ENCODE measurements at places on chromosomes 7 and 10. TPM values are rescaled to one million over a fixed set of nuclear protein-coding genes. Genes with fewer than 3 reads are reported as not detected.
A peak's percentile ranks its signal among the peaks of the same experiment; 100 is the strongest.

The ABCC2 gene
- total RNA-seq: 1.3 TPM

The TMEM270 gene
- not detected for total RNA-seq

The OR6B1 gene
- total RNA-seq: not detected

The ARID5B gene
- total RNA-seq: 56.9 TPM

The GTPBP10 gene
- total RNA-seq: 37.7 TPM

The TLL2 gene
- not detected for total RNA-seq

The MNX1 gene
- total RNA-seq: not detected

The C10orf143 gene
- total RNA-seq: 2.5 TPM

The PTPRN2 gene
- total RNA-seq: 0.31 TPM

The ACTR3C gene
- total RNA-seq: 7.9 TPM

The CYTH3 gene
- 0.65 TPM for total RNA-seq

The MMP21 gene
- not detected for total RNA-seq

The FGF8 gene
- 0.35 TPM for total RNA-seq

GRCh38 chr10:3668276-3668965 is 116.6 kb downstream of the KLF6 start:
- peak; percentile 89 for DNase-seq

DNA sequence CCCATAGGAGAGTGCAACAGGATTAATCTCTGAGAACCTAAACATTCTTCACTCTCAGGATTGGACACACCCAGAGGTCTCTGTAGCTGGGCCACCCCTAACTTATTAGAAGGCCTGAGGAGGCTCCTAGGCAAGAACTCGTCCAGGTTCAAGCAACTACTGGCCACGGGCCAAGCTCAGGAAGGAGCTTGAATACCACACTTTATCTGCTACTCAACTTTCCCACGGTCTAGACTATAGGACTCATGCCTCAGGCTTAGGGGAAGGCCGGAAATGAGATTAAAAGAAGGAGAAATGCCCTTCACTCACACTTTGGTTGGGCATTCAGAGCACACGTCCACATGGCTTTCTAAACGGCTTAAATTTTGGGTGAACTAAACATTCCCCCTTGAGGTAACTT is 142.8 kb upstream of the PHYHIPL start:
- DNase-seq: no peak

- no peak for DNase-seq
These were observed 147.5 kb upstream of the TCF7L2 start for GRCh38 chr10:112802411-112803022.

- DNase-seq: no peak
These were observed 30.6 kb downstream of the IL15RA start for GRCh38 chr10:5946786-5947185.

DNA sequence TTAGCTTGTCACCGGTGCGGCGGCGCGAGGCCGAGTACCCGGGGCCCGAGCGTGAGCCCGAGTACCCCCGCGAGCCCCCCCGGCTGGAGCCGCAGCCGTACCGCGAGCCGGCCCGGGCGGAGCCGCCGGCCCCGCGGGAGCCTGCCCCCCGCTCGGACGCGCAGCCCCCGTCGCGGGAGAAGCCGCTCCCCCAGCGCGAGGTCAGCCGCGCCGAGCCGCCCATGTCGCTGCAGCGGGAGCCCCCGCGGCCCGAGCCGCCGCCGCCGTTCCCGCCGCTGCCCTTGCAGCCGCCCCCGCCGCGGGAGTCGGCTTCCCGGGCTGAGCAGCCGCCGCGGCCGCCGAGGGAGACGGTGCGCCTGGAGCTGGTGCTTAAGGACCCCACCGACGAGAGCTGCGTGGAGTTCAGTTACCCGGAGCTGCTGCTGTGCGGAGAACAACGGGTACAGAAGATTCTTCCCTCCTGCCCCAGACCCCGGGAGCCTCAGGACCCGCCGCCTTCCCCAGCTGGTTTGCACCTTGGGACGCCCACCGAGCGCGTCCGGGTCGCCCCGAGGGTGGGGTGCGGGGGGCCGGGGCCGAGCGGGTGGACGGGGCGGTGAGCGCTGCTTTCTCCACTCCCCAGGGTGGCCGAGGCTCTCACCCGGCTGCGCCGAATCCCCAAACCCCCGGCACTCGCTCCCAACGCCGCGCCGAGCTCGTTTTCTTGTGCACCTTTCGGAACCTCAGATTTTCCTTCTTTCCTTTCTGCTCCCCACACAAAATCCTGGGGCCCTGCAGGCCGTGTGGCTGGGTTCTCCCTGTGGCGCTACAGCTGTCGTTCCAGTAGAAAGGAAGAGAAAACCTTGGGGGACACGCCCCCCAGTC is 708 bp downstream of the UBN2 start:
- DNase-seq: peak; percentile 79

- DNase-seq: no peak
These were observed 68.1 kb upstream of the ITPRID1 start for GRCh38 chr7:31445686-31446355.

DNA sequence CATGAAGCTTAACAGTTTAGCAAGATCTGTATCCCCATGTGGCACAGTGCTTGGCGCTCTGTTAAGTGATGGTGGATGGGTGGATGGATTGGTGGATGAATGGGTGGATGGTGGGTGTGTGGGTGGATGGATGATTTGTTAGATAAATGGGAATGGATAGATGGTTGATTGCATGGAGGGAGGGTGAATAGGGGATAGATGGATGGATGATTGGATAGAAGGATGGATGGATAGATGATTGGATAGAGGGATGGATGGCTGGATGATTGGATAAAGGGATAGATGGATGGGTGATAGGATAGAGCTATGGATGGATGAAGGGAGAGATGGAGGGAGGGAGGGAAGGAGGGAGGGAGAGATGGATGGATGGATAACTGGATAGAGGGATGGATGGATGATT is 229.7 kb downstream of the CUX1 start:
- DNase-seq: no peak

DNA sequence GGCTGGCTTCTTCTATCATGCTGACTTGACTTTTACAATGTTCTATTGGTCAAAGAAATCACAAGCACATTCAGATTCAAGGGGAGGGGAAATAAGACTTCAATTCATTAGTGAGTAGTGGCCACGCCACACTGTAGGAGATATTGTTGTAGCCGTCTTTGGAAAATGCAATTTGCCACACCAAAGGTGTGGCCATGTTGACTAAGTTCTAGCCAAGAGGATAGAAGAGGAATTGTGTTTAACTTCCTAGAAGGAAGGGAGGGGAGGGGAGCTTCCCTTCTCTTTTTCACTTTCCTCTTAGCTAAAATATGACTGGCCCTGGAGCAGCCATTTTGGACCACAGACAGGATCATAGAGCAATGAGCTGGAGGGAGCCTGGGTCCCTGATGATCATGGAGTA is 3.4 kb upstream of the PRKAR2B start:
- no peak for DNase-seq

DNA sequence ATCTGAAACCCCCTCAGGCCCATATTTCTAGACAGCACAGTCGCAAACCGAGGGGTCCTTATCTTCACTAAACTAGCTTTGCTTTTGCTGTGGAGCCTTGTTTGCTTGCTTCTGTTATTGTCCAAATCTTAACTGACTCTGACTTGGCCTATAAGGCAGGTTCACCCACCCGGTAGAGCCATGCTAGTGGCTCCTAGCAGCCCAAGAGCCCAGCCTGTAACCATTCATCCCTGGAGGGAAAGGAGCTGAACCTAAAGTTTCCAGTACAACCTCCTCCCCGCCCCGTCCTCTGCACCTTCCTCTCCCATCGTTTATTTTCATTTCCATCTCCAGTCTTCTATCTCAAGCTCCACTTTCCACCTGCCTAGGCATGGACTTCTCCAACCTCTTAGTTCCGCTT is 345.7 kb downstream of the PTPRN2 start:
- DNase-seq: no peak

GRCh38 chr10:110502851-110503301 is 5.2 kb downstream of the DUSP5 start:
- DNase-seq: peak; percentile 84

DNA sequence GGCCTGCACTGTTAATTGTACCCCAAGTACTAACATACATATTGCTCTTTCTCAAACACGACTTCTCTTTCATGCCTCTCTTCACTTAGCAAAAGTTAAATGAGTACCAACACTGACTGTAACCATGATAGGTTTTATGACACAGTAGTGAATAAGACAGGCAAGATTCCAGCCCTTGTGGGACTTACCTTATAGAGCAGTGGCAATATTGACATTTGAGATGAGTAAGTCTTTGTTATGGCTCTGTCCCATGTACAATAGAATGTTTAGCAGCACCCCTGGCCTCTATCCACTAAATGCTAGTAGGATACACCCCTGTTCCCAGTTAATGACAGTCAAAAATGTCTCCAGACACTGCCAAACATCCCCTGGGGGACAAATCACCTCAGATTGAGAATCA is 11.9 kb upstream of the COL1A2 start:
- DNase-seq: no peak

- DNase-seq: no peak
These were observed 526.9 kb downstream of the KCNMA1 start for GRCh38 chr10:77110757-77111156.

- DNase-seq: no peak
These were observed 5.5 kb downstream of the NCOA4 start for GRCh38 chr10:46024948-46025347.

DNA sequence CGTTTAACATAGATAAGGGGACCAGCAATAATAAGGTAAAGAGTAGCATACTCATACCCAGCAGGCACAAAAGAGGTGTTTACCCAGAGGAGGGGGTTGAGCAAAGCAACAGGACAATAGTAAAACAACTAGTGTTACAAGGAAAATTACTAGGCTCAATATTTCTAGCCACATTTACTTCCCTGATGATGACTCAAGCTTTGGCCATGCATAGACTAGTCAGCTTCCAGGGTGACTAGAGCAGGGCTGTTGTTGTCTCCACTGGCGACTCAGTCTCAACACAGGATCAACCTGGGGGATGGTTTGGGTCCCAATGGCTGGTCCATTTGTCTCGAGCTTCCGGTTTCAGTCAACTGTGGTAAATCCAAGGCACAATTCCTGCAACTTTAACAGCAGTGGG is 217.7 kb upstream of the KCND2 start:
- no peak for DNase-seq

DNA sequence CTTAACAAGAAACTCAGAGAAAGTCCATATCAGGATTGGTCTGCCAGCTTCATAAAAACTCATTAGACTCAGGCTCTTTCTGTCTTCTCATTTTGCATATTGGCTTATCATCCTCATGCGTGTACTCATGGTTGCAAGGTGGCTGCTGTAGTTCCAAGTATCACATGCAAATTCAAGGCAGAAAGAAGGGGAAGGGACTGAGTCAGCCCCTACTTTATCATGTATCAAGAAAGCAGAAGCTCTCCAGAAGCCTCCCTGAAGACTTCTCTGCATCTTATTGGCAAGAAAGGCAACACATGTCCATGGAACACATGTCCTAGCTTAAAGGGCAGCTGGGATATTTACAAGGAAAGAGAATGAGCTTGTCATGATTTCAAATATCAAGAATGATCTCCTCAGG is 19.4 kb upstream of the EZH2 start:
- no peak for DNase-seq

DNA sequence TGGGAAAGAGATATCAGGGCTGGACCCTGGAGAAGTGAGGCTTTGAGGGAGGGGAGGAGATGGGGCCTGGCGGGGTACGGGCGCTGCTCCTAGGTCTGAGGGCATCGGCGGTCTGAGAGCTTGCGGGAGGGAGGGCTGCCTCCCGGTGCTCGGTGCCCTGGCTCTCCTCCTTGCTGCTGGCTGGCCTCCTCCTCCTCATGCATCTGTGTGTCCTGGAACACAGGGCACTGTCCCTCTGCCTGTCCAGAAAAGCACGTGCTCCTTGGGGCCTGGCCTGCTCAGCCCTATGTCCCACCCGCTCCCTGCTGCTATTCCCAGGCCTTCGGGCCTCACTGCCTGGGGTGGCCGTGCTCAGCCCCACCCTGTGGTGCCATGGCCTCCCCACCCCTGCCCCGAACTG is 166.9 kb downstream of the RNF216 start:
- DNase-seq: no peak

GRCh38 chr10:52257692-52258075 is 56.4 kb upstream of the DKK1 start:
- DNase-seq: no peak

DNA sequence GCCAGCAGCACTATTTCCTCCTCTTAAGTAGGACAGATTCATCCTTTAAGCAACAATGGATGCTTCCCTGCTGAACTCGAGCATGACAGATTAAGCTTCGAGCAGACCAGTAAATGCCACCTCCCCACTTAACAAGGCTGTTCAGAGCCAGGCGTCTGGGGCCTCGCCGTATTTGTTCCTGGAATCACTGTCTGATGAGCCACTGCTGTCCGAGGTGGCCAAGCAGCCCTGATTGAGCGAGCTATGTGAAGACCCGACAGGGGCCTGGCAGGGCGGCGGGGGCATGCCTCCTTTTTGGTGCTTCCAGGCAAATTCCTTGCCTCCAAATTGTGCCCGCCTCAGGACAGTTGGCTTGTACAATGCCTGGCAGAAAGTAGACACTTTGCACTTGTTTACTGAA is 862.6 kb downstream of the NRG3 start:
- no peak for DNase-seq

- no peak for DNase-seq
These were observed 6.7 kb upstream of the ADAM12 start for GRCh38 chr10:126394948-126395347.

- DNase-seq: no peak
These were observed 36.2 kb downstream of the KAT6B start for GRCh38 chr10:74862625-74863024.

GRCh38 chr7:24129597-24129996 is 154.4 kb upstream of the NPY start:
- no peak for DNase-seq

DNA sequence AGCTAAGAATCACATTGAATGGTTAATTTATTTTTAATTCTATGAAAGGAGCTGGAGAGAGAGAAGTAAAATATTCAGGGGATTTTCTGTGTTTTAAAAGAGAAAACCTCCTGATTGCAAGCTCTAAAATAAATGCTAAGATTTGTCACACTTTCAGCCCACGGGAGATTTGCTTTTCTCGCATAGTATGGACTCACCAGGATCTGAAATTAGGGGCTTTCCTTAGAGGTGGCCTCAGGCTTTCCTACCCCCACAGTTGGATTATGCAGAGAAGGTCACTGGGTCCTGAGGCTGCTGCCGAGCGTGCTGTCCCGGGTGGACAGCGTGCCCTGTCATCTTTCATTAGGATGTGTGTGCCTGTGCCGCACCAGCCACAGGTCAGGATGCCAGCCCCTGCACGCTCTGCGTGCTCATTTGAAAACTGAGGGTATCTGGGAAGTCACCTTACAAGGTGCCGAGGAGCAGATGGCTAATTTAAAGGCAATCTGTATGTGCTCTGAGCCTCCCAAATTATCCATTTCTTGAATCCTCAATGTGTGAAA is 258.8 kb downstream of the CELF2 start:
- no peak for DNase-seq

All from activated CD4-positive, alpha-beta T cell treated with anti-CD3 and anti-CD28 coated beads, Interleukin-2, amount 10 ng/mL, durations not matched to agents 24 days and 14 days (primary cell).